Activated naive CD8-positive, alpha-beta T cell treated with anti-CD3 and anti-CD28 coated beads, Interleukin-2, amount 10 ng/mL, durations not matched to agents 7 days and 5 days (primary cell): ENCODE measurements at places on chromosomes 6 and 20. TPM values are rescaled to one million over a fixed set of nuclear protein-coding genes. Genes with fewer than 3 reads are reported as not detected.

DNA sequence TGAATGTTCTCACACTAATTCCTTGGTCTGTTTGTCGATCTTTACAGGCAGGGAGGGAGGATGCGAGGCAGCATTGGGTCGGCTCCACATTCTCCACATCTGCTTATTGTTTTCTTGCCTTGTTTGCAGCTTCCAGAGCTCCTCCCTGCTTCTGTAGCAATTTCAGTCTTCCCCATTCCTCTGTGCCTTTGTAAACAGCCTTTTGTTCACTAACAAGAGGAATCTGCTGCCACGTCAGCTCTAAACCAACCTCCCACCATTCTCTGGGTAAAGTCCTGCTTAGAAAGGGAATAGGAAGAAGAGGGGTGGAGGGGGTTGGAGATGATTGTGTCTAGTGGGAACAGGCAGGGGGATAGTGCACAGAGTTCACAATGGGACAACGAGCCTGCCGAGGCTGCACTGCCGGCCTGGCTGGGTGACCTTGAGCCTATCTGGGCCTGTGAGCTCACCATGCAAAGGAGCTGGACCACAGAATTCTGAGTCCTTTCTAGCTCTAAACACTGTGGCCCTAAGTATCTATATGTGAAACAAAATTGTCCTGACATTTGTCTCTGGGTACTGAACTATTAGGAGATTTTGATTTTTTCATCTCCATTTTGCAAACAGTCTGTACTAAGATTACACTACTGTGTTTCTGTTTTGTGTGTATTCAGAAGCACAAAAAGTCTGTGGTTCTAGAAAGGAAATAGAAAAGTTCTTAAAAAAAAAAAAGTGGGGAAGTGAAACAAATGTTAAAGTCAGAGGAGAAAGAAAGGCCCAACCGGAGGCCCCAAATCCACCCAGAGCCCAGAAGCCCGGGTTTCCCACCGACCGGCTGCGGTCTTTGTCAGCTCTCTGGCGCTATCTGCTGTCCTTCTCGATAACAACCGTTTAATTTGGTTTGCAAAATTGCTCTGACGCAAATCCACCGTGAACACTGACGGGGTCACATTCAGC is 1.4 kb upstream of the PRND start:
- DNase-seq = peak; percentile 70

DNA sequence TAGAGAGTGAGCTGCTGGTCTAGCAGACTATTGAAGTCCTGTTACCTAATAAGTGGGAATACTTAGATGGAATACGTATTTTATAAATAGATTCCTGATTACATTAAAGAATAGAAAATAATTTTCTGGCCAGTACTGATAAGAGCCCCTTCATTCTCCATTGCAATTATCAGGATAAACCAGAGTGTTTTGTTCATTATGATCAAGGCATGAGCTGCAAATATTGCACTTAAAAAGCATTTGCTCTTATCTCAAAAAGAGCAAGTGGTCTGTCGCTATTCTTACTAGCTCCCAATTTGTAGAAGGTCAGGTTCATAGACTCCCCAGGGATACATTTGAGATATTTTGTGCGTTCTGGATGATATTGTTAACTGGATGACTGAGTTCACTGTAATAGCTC is 73.1 kb upstream of the PLCB4 start:
- no peak for DNase-seq

DNA sequence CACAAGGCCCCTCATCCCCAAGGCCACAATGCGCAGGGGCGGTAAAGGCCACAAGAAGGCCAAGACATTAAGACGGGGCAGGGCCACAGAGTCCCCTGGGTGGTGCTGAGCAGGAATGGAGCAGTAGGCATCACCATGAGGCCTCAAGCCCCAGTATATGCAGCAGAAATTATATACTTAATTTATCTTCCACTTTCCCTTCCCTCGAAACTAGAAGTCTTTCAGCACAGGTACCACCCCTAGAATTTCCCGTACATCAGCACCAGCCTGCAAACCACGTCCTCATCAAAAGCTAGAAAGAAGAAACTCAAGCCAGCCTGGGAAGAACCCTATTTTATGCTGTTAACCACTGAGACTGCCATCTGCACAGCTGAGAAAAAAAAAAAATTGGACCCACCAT is 89.4 kb downstream of the PLG start:
- no peak for DNase-seq

- DNase-seq = no peak
These were observed 1053.4 kb upstream of the CITED2 start for GRCh38 chr6:140427842-140428241.

Gene TLDC2
- total RNA-seq = not detected
